Bronchial smooth muscle cell (primary cell): ENCODE measurements at places on chromosomes 16 and 17. TPM values are rescaled to one million over a fixed set of nuclear protein-coding genes. Genes with fewer than 3 reads are reported as not detected.

HBA2 gene
- total RNA-seq: not detected in 2 replicates

KRTAP4-4 gene
- not detected in 2 replicates for total RNA-seq

C16orf92 gene
- total RNA-seq: not detected in 2 replicates

MLX gene
- 30.1 and 31.0 TPM in 2 replicates for total RNA-seq

CRHR1 gene
- not detected in 2 replicates for total RNA-seq

EXOC3L1 gene
- 0.16 and 0.34 TPM in 2 replicates for total RNA-seq

ADGRG1 gene
- total RNA-seq: 1.7 TPM in 2 replicates

HOXB1 gene
- total RNA-seq: not detected in 2 replicates

DPEP3 gene
- total RNA-seq: not detected in 2 replicates

RAB11FIP4 gene
- total RNA-seq: 0.16 and 3.6 TPM in 2 replicates

TK1 gene
- 14.1 and 31.1 TPM in 2 replicates for total RNA-seq

APOH gene
- not detected in 2 replicates for total RNA-seq

CLDN9 gene
- total RNA-seq: under 0.01 TPM in 1 of 2 replicates, not detected in the other

LIG3 gene
- total RNA-seq: 25.5 and 36.3 TPM in 2 replicates
